ENCODE measurements at places on chromosomes 16 and 17.
A peak's percentile ranks its signal among the peaks of the same experiment; 100 is the strongest.

DNA sequence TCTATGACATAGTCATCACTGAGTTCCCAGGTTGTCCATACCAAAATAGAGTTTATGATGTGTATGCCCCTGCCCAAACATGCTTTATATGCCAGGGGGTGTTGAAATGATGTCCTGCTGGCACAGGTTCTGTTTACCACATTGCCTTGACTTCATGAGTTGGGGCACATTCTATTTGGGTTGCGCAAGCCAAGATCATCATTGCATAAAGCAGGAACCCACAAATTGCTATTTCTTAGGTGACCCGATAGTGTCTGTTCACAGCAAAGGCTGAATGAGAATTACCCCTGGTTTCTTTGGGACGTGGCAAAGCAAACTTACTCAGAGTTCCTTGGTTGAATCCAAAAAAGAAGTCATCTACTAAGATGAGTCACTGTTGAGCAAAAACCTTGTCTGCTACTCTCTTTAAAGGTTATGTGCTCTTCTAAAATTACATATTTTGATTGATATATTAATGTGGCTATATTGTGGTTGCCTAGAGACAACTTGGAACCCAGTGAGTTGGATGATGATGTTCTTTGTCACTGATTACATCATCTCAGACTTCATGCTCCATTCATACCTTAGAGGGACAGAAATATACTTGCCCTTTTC is 912.6 kb upstream of the SOX9 start:
- no peak for DNase-seq

DNA sequence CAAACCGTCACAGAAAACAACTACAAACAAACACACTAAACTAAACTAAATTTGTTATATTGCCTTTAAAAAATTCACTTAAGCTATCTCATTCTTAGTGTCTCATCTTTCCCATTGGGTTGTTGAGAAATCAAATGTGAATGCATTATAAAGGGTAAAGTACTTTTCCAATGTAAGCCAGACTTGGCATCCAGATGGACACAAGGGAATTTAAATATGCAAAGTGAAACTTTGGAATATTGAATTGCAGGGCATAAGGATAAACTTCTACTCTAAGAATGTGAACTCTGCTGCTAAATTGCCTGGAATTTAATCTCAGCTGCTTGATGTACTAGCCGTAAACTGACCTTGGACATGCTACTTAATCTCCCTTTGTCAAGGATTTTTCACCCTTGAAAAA is 1554.6 kb downstream of the CDH8 start:
- DNase-seq, result no peak

GRCh38 chr17:66310528-66311148 is 8.2 kb downstream of the PRKCA start:
- no peak for DNase-seq

DNA sequence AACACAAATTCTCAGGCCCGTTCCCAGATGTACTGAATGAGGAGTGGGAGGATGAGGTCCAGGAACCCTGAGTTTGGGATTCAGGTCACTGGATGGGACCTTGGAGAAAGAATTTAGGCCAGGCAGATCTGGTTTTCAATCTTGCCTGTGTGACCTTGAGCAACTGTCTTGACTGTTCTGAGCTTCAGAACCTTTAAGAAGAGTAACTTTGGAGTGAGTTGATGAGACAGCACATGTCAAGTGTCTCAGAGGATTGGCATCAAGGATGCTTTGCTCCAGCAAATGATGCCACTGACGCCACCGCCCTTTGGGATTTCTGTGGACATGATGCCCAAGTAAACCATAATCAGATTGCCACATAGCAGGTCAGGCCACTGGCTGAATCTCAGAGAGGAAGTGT is 56.2 kb upstream of the DNAJA2 start:
- DNase-seq, result no peak

DNA sequence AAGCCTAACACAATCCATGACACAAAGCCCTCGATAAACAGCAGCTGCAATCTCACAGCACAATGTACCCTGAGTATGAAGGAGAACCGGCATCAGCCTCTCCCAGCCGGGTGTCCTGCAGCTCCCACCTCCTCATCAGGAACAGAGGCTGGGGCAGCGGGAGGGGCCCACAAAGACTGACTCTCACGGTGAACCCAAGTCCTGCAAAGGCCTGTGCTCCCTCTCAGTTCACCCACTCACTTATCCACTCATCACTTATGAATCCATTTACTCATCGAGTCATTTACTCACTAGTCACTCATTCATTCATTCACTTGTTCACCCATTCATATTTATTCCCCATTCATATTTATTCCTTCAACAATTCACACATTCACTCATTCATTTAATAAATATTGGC is 11.6 kb downstream of the ZNF423 start:
- no peak for DNase-seq

DNA sequence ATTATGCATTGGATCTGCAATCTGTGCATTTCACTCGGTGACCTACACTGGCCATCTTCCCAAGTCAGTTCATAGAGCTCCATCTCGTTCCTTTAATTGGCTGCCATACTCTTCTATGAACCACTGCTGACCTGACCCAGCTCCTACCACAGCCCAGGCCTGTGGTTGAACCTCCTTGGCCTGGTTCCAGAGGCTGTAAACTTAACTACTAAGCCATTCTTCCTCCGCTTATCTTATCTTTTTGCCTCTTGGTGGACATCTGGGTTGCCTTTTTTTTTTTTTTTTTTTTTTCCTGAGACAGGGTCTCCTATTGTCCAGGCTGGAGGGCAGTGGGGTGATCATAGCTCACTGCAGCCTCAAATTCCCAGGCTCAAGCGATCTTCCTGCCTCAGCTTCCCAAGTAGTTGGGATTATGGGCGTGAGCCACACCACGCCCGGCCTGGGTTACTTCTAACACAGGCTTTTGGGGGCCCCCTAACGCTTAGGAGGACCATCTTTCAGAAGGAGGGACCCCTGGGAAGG is 18.3 kb downstream of the COQ7 start:
- DNase-seq, result no peak

DNA sequence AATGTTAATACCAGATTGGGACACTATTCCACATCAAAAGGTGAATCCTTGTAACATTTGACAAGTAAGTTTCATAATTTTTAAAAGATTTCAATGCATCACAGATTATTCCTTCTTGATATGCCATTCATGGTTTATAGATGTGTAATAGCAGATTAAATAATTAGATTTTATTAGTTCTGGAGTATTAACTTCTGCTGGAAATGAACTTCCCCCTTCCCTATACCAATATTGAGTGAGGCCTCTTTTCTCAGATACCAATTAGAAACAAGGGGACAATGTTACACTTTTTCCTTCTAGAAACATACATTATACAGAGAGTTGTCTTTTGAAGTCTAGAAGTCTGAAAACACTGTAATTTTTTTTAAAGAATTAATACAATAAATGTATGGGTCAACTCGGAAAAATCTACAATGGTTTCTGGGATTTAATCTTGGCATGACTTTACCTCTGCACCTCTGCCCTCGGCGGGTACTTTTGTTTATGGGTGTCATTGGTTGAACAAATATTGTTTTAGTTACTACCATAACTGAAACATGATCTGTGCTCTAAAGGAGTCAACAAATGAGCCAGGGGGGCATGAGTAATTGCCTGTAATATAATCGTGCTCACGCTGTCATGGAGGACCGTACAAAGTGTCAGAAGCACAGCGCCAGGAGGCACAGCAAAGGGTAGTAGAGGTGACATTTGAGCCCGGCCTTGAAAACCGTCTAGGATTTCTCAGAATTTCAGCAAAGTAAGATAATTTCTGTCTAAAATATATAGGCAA is 8.2 kb downstream of the LRRC37B start:
- DNase-seq, result no peak

DNA sequence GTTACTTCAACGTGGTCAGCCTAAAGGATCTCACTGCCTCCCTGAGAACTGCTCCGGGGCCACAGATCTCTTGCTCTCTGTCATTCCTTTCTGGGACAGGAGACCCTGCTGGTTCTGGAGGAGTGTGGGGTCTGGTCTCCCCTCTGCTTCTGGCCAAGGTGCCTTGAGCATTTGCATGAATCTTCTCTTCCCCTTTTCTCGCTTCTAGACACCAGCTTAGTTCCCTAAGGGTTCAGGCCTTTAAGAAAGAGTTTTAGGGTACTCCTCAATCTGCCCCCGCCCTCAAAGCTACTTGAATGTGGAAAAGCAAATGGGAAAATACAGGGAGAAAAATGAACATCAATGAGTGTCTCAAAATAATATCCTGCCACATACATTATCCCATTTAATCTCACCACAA is 48.1 kb downstream of the WSB1 start:
- DNase-seq, result no peak

DNA sequence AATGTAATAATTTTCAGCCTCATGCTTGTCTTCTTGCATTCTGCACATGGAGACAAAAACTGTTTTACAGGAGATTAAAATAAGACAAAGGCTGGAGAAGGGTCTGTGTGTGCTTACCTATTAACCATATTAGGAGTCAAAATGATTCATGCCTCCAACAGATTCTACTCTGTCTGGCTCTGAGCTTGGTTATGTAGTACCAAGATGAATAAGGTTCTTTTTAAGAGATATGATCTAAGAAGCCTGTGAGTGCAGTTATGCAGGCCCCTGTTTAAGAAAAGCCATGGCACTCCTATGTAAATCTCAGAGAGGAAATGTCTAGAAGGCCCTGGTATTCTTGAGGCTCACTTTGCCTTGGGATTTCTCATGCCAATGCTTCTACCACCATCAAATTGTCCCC is 486.6 kb upstream of the CDH11 start:
- no peak for DNase-seq

DNA sequence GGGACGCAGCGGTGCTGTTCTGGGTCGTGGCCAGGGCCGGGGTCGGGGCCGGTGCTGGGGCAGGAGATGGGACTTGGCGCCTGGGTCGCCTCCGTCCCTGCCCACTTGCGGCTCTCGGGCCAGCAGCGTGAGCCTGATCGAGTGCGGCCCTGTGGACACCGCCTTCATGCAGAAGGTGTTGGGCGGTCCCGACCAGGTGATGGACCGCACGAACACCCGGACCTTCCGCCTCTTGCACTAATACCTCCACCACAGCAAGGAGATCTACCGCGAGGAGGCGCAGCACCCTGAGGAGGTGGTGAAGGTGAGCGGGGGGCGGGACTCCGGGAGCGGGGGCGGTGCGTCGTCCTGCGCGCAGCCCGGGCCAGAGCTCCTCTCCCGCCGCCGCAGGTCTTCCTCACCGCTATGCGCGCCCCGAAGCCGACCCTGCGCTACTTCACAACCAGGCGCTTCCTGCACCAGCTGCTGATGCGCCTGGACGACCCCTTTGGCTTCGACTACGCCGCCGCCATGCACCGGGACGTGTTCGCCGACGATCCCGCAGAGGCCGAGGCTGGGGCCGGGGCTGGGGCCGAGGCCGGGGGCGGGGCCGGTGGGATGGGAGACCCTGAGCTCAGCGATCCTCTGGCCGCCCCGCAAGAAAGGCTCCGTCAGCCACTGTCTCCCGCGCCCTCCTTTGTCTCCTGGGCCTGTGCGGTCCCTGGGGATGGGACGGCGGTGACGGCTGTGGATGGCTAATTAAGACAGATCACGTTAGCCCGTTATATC is 4.5 kb upstream of the HSD17B1 start:
- peak; percentile 73 for DNase-seq

DNA sequence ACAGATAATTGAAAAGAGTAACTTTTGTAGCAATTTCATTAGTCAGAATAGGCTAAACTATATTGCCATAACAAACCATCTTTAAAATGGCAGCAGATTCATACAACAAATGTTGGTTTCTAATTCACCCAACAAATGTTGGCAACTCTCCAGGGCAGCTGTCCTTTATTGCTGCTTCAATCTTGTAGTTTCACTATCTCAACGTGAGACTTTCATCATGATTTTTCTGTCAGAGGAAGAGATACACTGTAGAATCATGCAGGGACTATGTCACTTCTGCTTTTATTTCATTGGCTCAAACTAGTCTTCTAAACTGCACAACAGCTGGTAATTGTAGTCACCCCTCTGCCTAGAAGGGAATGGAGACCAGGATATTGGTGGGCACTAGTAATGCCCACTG is 174.2 kb downstream of the TANC2 start:
- DNase-seq, result no peak

DNA sequence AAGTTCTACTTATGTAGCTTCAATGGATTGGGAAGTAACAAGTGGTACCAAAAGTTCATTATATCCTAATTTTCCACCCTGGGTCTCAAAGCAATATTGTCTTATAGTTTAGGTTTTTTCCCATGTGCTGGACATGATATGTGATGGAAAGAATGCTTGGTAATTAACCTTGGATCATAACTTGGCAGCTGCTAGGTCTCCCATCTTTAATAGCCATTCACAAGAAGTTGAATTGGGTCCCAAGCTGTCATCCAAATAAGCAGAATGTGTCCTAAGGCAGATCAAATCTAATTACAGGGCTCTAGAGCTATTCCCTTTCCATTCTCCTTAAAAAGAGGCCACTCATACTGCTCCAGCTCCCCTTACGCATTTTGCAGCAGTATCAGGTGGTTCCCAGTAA is 44.7 kb upstream of the KCNJ16 start:
- no peak for DNase-seq

DNA sequence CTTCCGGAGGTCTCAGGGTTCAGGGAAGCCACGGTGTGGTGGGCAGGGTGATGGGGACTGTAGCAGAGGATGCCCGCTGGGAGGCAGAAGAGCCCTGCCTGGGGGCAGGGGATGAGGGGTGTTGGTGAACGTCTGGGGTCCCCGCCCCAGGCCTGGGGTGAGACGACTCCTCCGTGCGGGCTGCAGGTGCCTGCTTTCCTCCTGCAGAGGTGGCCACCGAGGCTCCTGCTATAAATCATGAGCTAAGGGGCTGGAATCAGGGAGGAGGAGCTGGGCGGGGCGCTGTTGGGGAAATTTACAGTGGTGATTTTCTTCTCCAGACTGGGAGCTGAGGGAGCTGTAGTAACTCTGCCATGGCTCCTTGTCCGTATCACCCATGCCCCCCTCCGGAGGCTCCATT is 167.0 kb downstream of the MRM1 start:
- no peak for DNase-seq

DNA sequence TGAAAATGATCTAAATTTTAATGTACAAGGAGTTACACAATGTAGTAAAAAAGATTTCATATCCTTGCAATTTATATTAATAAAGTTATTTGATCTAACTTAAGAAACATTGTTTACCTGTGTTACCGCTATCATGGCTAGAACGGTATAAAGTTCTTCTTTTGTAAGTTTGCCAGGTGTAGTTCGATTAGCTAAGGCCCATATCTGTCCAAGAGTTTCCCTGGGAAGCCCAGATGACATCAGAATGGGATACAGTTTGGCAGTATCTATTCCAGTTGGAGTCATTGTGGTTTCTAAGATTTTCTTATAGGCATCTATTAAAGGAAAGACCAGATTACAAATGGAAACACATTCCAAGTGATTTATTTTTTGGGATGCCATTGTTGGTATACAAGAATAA is 37.5 kb downstream of the SYNRG start:
- no peak for DNase-seq

DNA sequence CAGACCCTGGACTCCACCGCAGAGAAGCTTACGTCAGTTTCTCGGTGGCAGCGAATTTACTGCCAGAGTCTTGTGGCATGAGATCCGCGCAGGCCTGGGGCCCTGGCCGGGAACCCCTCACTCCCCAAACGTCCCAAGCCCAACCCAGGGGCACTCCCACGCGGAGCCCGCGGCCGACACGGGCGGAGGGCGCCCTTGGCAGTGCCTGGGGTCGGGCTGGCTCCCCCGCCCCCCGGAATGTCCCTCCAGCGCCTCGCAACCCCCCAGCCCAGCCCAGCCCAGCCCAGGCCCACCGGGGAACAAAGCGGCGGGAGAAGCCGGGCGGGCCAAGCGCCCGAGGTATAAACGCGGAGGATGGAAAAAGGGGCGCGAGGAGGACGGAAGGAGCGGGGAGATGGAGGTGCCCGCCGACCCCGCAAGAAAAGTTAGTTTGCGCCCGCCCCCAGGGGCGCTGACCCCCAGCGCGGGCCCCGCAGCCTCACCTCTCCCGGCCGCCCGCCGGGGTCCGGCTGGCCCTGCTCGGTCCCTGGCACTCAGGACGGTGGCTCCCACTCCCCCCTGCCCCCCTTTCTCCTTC is 330 bp downstream of the CASKIN2 start:
- DNase-seq, result no peak
